ENCODE measurements at places on chromosomes 11 and 22.

- no peak for DNase-seq
Observed at GRCh38 chr11:117424781-117425180, 97.1 kb downstream of the CEP164 start.

GRCh38 chr11:26018336-26018735 is 313.6 kb upstream of the ANO3 start:
- DNase-seq = no peak

GRCh38 chr11:16013242-16013641 is 343.1 kb downstream of the SOX6 start:
- DNase-seq = no peak

DNA sequence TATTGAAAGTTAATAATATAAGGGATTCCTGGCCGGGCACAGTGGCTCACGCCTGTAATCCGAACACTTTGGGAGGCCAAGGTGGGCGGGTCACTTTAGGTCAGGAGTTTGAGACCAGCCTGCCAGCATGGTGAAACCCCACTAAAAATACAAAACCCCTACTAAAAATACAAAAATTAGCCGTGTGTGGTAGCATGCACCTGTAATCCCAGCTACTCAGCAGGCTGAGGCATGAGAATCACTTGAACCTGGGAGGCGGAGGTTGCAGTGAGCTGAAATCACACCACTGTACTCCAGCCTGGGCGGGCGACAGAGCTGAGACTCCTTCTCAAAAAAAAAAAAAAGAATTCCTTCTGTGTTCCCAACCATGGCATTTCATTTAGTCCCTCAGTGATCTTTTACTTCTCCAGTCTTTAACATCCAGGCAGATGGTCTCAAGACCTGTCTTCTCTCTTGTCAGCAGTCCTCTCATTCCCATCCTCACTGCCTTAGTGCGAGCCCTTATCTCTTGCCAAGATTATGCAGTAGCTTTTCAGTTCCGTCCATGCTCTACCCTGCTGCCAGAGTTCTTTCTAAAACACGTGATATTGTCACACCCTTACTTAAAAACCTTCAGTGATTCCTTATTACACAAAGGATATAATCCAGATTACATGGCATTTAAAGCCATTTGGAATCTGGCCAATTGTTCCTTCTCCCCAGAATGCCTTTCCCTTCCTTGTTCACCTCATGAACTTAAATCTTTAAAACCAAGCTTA is 17.9 kb downstream of the RTN3 start:
- peak; percentile 62 for DNase-seq

DNA sequence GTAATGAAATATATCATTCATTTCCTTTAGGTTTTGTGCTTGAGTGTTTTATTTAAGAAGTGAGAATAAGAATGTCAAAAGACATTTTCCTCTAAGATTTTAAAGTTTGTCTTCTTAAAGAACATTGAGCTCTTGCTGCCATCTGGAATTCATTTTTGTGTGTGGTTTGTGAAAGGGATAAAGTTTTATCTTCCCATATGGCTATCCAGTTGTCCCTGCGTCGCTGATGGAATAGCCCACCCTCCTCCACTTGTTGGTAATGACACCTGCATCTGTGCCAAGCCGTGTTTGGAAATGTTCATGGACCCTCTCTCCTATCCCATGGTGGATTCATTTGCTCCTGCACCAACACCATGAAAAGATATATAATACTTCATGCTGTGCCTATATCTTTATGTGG is 901.5 kb downstream of the BRD1 start:
- DNase-seq = no peak

- DNase-seq = no peak
Observed at GRCh38 chr22:44488354-44488753, 9.7 kb downstream of the RTL6 start.

DNA sequence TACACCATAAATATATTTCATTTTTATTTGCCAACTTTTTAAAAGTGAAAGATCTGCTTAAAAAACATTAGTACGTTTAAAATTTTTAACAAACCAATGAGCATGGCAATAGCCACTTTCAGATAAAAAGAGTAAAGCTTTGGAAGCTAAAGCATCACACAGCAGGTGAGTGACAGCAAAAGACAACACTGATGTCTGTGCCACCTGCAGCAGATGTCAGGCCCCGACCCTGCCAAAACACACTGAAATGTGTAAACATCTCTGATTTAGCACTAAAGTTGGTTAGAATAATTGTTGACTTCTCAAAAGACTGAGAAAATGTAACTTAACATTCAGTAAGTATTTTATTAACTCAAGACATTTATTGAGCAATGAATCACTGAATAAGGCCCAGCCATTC is 232.9 kb downstream of the DLG2 start:
- no peak for DNase-seq

- DNase-seq = no peak
Observed at GRCh38 chr11:120244476-120245365, 4.8 kb downstream of the POU2F3 start.

DNA sequence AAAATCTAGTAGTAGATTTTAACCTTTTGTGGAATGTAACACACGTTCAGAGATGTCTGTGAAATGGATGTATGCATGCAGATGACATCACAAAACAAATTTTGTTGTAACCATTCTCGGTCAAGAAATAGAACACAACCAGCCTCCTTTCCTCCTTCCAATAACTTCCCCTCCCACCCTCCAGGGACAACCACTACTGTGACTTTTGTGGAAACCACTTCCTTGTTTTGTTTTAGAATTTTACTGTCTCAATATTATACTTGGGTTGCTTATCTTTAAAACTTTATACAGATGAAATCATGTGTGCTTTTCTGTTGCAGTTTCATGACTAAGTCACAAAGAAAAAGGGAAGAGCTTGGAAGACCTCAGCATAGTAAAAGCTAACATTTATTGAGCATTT is 189.4 kb upstream of the NCAM1 start:
- no peak for DNase-seq

DNA sequence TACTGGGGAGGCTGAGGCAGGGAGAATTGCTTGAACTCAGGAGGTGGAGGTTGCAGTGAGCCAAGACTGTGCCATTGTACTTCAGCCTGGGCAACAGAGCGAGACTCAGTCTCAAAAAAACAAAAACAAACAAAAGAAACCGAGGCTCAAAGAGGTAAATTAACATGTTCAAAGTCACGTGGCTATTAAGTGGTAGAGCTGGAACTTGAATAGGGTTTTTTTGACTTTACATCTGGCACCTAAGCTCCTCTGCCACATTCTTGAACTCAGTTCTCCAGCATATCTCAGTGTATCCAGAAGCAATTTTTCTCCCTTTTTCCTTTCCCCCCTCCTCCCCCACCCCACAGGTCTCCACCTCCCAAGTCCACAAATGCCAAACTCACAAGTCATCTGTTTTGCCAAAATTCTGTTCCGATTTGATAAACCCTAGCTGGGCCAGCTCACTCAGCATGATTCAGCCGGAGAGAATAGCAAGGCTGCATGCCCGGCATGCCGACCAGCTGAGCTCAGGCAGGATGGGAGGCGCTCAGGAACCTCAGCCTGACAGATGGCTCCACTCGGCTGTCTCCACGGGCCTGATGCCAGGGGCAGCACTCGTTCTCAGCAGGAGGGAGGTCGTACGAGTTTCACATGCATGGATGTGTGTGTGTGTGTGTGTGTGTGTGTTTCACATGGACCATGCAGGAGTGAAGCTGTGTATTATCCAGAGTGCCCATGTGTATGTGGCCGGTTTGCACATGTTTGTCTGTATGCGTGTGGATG is 63.2 kb upstream of the RRAS2 start:
- DNase-seq = peak; percentile 96

DNA sequence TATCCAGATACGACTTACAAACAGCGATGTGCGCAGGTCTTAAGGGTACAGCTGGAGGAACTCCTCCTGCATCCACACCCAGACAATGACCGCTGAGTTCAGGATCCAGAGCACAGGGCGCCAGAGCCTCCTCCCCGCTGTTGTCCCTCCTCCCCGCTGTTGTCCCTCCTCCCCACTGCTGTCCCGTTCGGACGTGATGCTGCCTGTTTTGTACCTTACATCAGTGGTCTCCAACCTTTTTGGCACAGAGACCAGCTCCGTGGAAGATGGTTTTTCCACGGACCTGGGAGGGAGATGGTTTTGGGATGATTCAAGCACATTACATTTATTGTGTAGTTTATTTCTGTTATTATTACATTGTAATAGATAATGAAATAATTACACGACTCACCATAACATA is 62.0 kb downstream of the PHF21B start:
- no peak for DNase-seq

DNA sequence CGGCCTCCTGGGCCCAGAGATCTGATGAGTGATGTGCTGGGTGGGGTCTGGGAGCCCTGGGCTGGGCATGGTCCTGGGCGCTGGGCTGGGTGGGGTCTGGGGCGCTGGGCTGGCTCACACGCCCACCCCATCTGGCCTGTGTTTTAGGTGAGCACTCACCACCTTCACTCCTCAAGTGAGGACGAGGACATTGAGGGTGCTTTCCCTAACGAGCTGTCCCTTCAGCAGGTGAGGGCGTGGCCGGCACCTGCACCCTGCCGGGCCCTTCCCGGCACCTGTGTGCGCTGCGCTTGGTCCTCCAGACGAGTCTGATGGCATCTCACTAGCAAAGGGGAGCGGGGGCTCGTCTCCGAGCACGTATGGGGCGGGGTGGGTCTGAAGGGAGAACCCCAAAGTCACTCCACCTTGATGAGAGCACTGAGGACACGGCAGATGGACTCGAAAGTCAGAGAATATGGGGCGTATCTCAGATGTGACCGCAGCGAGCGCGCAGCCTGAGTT is 37.9 kb downstream of the SBF1 start:
- no peak for DNase-seq

DNA sequence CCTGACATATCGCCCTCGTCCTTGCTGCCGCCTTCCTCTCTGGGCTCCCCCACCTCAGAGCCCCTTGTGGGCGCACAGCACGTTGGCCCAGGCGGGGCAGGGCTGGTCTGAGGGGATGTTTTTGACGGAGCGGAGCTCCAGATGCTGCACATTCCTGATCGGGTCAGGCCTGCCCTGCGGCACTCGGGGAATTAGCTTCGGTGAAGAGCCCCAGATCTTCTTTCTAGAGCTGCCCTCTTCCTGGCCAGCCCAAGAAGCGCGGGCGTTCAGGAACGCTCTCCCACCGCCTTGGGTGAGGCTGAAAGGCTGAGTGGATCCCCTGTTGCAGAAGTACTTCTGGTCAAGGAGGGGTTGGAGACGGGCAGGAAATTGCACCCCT is 12.1 kb downstream of the YPEL4 start:
- DNase-seq = peak; percentile 21

DNA sequence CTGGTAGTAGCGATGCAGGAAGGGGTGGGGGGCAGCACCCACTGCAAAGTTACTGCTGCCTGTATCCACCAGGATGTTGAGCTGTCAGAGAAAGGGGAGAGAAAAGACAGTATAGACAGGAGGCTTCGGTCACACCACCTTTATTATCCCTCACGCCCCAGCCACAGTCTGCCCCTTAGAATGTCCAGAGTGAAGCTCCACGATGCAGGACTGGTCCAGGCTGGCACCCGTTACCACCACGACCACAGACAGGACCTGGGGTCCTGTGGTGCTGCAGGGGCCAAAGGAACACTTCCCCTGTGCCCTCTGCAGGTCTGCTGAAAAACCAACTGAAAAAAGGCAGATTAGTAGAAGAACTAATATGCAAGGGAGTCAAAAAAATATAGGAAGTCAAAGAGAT is 5.7 kb downstream of the BACE1-AS start:
- DNase-seq = no peak

DNA sequence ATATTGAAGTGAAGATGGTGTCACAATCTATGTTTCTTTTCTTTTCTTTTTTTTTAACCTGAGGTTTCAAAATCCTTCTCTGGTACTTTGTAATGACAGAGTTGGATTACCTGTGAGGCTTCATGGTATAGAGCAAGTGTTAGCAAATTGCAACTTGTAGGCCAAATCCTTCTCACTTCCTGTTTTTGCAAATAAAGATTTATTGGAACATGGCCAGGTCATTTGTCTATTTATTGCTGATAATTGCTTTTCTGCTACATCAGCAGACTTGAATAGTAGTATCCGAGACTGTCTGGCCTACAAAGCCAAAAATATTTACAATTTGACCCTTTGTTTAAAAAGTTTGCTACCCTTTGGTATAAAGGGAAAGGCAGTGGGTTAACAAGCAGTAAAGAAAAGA is 1059.4 kb upstream of the CCDC90B start:
- DNase-seq = no peak

DNA sequence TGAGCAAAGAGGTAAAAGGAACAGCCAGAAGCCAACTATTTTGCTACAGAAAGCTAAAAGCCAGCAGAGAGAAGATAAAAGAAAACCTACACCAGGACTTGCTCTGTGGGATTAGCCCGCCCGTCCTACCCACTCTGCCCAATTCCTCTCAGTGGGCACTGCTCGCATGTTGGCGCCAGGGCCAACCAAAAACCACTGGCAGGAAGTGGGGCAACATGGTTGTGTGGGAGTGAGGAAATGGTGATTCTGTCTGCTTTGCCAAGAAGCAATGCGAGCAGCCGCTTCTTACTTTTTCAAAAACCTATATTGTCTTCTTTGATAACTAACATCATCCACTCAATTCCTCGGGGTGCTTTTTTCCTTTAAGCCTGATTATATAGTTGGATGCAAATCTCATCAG is 14.2 kb upstream of the APOA1 start:
- DNase-seq = no peak

DNA sequence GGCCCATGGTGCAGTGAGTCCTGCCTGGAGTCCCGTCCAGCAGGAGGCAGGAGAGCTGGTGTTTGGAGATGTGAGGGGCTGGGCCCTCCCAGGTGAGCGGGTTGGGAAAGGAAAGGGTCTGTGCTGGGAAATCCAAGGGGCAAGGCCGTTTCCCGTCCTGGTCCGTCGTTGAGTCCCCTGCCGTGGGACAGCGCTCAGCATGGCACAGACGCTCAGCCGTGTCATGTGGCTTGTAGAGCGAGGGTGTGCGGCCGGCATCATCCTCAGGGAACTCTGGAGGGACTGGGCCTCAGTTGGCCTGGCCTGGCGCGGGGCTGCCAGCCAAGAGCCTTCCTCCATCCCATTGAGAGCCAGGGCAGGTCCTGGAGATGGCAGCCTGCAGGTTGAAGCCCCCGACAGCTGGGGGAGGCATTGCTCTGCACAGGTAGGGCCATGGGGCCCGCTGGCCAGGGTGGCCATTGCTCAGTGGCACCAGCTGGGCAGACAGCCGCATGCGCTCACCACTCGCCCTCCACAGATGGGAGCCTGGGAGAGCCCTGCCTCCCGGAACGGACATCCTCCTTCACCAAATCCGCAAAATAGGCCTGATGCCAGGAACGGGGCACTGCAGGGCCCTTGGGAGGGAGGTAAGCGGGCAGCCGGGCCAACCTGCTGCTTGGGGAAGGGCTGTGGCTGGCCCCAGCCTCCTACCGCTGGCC is 28.7 kb downstream of the KCNQ1 start:
- DNase-seq = no peak

DNA sequence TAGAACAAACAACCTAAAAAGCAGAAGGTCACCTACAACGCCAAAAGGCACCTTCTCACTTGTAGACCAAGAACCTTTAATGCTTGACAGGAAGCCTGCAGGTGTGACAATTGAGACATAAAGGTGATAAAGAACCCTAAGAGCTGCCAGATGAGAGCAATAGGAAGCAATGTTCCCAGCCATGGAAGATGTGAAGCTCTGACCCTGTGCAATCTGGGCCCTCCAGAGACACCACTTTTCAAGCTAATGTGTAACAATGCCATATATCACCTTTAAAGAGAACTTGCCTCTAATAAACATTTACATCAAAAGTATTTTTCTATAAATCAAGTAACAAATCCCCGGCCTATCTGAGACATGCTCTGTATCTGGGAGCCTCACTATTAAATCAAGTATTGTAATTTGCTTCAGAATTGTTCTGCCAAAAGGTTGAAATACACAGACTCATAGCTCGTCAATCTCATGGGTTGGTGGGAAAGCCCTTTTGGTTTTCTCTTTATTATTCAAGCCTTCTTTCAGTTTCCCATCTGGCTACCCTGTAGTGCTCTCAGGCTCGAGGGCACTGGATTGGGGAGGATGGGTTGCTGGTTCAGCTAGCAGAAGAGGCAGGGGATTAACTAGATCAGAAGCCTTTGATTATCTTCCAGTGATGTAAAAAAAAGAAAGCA is 368.9 kb downstream of the BUD13 start:
- DNase-seq = no peak

All from fibroblast of villous mesenchyme (primary cell).